ENCODE measurements at places on chromosomes 16 and 17.

GRCh38 chr16:73060892-73061490 lies 13.1 kb upstream of the ZFHX3 start:
- no peak for DNase-seq

GRCh38 chr17:32814836-32815235 lies 62.1 kb downstream of the MYO1D start:
- DNase-seq = no peak

DNA sequence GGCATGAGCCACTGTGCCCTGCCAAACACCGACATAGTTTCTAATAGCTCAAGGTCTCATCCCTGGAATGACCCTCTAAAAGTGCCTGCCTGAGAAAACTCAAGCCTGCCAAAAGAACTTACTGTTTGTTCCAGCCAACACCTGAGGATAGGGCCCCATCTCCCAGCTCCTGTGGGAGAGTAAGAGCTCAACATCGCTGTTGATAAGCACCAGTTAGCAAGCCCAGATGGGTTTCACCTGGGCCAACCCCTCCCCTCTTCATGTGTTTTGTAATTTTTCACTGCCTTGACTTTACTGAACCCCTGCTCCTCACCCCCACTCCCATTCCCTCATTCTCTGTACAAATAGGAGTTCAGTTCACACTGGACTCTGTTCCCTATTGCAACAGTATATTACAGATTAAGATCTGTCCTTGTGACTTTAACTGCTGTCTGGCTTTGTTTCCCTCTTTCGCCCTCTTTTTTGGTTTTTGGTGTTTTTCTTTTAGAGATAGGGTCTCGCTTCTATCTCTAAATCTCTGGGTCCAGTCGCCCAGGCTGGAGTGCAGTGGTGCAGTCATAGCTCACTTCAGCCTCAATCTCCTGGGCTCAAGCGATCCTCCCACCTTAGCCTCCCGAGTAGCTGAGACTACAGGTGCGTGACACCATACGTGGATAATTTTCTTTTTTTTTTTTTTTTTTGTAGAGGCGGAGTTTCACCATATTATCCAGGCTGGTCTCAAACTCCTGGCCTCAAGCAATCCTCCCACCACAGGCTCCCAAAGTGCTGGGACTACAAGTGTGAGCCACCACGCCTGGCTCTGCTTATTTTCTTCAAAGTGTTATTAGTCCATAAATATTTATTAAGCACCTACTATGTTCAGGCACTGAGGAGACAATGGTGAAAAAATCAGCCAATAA lies 12.3 kb downstream of the NUPR1 start:
- DNase-seq = no peak

DNA sequence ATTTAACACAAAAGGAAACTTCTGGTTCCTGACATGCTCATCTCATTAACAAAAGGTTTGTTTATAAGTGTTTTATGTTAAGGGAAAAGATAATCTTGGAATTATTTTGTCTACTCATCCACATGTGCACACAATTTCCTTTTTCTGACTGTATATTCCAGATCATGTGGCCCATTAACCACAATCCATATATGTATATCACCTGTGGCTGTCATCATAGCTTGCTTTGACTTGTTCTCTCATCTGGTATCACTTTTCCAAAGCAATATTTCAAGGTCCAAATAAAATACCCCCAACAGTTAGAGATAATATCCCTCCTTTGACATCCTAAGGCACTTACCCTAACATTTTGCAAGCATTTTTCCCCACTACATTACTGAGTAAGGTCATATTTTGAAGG lies 856.1 kb downstream of the CDH11 start:
- peak; percentile 50 for DNase-seq

- DNase-seq = no peak
These were observed 57.6 kb upstream of the SOX9 start for GRCh38 chr17:72063262-72063661.

- DNase-seq = no peak
These were observed 8.0 kb downstream of the FAM171A2 start for GRCh38 chr17:44355642-44356099.

DNA sequence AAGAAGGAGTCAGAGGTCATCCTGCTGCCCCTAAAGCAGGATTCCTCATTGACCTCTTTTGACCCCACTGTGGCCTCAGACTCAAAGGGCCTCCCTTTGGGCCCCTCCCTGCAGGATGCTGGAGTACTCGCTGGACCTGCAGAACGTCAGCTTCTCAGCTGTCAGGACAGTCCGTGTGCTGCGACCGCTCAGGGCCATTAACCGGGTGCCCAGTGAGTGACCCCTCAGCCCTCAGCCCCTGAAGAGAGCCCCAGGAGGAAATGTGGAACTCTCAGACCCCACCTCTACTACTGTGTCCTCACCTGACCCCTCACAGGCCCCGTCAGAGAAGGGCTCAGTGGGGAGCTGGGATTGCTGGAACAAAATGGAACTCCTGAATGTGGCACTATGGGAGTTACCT lies 9.1 kb downstream of the CACNA1G start:
- no peak for DNase-seq

GRCh38 chr16:87780385-87780989 lies 14.7 kb upstream of the KLHDC4 start:
- DNase-seq = no peak

DNA sequence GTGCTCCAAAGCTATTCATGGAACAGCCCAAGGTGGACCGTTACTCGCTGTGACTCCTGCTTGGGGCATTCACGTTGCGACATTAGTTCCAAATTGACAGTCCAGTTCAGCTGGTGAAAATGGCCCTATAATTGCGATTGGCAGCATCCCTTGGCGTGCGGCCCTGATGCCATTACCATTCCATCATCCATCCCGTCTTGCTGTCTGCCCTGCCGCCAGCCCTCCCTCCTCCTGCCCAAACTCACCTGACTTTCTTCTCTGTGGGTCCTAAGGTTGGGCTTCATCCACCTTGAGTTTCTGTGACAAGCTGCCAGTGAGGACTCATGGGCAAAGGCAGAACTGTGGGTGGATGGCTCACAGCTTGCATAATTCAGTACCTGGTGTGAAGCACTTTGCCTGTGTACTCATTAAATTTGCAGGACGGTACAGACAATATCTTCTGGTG lies 104.6 kb downstream of the RPTOR start:
- no peak for DNase-seq

Measured in fibroblast of skin of left quadriceps (primary cell).